Ovary (tissue), 10 donors: ENCODE measurements at places on chromosomes 6 and 20.

GRCh38 chr6:159252955-159253508 lies 83.8 kb downstream of the FNDC1 start:
- DNase-seq: no peak

DNA sequence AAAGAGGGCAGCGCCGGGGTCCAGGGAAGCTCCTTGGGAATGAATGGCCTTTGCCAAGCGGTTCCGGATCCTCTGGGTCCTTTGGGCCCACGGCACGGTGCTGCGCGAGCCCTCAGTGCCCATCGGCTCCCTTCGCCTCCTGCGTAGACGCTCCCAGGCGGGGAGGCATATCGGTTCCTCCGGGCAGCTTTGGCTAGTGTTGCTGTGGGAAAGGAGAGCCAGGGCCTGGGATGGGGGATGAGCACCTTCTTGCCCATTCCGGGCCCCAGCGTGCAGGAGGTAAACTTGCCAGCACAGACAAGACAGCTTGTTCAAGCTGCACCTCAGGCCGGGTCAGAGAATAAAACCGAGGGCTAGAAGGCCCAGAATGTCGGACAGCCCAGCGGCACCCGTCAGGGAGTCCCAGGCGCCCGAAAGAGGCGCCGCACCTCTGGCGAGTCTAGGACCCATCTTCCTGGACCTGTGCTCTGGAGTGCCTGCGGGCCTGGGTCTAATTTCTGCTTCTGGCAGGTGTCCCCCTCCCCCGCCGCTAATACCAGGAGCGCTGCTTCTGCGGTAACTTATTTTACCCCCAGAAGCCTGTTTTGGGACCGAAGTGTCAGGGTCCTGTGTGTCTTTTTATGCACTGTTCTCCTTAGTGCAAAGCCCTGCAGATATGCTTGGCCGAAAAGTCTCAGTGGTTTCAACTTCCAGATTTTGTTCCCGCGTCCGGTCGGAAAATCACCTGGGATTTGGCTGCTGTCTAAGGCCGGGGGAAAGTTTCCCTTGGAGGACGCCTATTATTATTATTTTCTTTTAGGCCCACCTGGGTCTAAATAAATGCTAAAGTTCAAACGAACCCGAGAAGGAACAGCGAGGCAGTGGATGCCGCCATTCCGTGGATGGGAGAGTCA lies 1.7 kb upstream of the TFAP2C start:
- DNase-seq: no peak

- no peak for DNase-seq
Observed at GRCh38 chr6:136137008-136137692, 113.0 kb downstream of the MTFR2 start.

- no peak for DNase-seq
Observed at GRCh38 chr6:347232-347631, 44.3 kb upstream of the IRF4 start.

- no peak for DNase-seq
Observed at GRCh38 chr6:66496659-66497058, 789.6 kb upstream of the EYS start.

DNA sequence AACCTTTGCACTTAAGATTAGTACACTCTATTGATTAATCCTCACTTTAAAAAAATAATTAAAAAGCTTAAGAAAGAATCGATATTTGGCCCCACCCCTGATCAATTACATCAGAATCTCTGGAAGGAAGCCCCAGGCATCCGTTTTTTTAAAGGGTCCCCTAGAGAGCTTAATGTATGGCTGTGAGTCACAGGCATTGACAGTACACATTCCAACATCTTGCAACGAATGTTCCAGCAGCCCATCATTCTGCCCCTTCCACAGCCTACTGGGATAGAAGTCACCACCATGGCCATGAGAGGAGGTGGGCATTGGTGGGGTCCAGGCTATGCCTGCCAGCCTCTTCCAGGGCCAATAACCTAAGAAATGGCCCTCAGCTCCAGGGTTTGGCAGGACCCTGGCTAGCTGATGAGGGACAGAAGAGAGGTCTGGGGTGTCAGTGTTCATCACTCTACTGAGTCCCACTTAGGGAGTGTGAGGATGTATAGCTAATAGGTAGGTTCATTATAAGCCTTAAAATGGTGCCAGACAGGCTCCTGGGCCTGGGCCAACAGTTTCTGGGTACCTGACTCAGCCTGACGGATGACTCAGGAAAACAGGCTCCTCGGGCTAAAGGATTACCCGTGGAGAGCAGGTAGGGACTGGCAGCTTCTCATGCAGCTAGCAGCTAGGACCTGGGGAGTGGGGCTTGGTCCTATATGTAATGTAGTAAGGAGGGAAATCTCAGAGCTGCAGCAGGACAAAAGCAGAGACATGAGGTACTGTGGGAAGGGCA lies 40.4 kb downstream of the MDGA1 start:
- DNase-seq: no peak

- no peak for DNase-seq
Observed at GRCh38 chr6:148466158-148466557, 123.5 kb downstream of the SASH1 start.

GRCh38 chr20:41171736-41172295 lies 34.5 kb downstream of the PLCG1 start:
- peak; percentile 14 for DNase-seq

DNA sequence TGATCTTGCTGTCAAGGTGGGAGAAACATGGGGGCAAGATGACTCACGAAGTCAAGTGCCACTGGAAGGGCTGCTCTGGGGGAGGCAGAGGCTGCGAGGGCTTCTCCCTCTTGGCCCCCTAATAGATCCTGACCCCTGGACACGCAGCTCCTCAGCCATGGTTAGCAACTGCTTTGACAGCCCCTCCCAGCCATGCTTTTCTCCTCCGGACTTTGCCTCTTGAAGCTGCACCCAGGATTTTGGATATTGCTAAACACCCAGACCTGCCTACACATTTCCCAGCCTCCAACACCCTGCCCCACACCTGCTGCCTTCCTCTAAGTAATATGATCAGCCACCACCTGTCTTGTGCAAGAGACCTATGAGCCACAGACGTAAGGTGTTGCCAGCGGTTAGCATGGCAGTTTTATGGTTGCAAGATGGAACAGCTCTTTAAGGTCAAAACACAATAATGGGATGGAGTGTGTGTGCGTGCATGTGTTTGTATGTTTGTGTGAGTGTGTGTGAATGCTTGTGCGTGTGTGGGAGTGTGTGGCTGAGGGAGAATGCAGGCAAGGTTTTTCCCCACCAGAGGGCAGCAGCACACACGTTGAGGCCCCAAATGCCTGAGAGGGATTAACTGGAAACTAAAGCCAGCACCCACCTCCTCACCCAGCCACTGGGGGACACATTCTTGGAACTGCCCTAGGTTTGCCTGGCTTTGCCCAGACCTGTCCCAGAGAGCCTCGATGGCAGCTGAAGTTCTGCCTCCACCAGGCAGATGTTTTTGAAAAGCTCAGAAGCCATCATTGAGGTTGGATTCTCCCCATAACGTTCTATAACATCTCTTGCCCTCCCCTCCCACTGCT lies 2.5 kb downstream of the IP6K3 start:
- DNase-seq: peak; percentile 68

DNA sequence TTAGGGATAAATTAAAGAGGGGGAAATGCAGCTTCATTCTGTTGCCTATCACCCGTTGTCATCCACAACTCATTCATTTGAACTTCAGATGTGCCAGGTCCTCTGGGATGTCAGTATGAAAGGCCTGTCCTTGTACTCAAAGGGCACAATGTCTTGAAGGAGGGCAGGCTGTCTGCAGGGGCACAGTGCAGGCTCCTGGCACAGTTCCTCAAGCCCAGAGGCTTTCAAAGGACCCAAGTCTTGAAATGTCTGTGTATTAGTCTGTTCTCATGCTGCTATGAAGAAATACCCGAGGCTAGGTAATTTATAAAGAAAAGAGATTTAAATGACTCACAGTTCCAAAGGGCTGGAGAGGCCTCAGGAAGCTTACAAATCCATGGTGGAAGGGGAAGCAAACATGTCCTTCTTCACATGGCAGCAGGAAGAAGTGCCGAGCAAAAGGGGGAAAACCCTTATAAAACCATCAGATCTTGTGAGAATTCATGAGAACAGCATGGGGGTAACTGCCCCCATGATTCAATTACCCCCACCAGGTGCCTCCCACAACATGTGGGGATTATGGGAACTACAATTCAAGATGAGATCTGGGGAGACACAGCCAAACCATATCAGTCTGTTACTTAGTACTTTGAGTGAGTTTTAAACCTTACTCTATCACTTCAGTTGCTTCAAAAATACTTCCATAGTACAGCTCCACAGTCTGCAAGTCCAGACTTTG lies 9.4 kb downstream of the SNX9 start:
- no peak for DNase-seq

- no peak for DNase-seq
Observed at GRCh38 chr6:156026486-156027247, 571.0 kb upstream of the NOX3 start.

DNA sequence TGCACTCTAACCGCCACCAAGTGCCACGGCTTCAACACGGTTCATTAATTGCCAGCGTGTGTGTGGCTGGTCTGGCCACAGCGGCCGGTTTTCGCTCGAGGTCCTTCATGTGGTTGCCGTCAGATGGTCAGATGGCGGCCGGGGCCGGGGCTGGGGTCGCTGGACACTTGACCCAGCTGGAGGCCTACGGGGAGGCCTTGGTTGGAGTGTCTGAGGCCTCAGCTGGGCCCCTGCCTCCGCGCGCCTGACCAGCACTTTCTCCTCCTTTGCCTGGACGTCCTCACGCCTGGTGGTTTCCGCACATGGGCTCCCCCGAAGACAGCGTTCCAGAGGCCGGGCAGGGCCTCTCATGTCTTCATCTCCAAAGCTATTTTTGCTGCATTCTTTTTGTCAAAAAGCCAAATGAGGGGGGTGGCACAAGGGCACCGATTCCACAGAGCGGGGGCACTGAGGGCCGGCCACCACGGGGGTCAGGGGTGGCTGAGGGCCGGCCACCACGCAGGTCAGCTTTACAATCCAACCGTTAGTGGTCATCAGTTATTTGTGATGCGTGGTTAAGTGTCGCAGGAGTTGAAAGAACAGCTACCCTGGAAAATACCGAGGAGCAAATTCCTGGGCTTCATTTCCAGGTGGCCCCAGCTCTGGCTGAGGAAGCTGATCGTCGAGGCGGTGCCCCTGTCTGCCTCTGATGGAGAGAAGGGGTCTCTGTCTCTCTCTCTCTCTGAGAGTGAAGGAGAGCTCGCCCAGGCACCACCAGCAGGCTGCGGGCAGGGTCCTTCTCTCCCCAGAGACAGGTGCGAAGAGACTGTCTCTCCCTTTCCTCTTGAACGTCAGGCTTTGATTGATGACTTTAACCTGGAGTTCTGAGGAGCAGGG lies 50.5 kb upstream of the FRMD1 start:
- DNase-seq: no peak

- no peak for DNase-seq
Observed at GRCh38 chr6:114315831-114316595, 26.8 kb downstream of the HS3ST5 start.

DNA sequence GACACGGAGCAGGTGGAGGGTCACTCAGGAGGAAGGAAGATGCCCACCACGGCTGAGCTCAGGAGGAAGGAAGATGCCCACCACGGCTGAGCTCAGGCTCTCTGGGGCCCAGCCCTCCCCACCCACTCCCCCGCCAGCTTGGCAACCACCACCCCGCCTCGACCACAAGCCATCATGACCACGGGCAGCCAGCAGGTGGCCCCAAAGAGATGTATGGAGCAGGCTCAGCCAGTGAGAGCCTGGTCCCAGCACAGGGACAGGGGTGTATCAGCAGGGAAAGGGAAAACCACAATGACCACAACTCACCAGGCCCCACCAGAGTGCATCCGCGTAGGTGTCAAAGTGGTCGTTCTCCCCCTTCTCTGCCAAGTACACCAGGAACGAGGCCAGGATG lies 30.4 kb downstream of the KCNQ2 start:
- no peak for DNase-seq

- DNase-seq: peak; percentile 65
Observed at GRCh38 chr6:166032366-166033200, 135.1 kb downstream of the TBXT start.
